ENCODE measurements at places on chromosomes 5 and 9.

GRCh38 chr9:68998812-68999211, 15.1 kb downstream of the PRKACG start:
- DNase-seq = no peak

DNA sequence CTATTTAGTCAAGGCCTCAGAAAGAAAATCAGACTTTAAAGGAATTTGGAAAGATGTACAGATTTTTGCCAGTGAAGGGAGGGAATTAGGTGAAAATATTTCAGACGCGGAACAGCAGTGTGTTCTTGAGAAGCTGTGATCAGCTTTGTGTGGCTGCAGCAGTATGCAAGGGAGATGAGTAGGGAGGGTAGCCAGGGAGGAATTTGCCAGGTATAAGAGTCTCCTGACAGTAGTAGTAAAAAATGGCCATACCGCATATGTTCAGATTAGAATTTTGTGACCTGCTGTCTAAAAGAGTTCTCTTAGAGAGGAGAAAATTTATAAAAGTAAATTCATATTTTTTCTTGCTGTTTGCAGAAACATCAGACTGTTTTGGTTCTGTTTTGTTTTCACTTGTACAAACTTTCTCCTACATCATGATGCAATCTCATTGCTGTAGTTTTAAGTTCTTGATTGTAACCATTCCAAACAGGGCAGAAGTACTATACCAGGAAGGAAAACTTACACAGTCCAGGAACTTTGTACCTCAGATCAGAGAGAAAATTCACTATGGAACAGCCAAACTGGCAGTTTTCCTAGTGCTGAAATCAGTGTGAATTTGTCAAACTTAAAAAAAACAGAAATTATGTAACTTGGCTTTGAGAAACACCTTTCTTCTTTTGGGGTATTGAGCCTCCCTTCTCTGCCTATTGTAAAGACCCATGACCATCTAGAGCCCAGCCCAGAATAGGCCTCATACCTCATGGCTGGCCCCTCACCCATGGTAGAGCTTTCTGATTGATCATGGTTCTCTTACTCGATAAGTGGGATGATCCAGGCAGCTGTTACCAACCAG, 78.4 kb upstream of the NR3C1 start:
- DNase-seq = no peak

- DNase-seq = no peak
Observed at GRCh38 chr9:32161209-32161608, 223.2 kb upstream of the ACO1 start.

DNA sequence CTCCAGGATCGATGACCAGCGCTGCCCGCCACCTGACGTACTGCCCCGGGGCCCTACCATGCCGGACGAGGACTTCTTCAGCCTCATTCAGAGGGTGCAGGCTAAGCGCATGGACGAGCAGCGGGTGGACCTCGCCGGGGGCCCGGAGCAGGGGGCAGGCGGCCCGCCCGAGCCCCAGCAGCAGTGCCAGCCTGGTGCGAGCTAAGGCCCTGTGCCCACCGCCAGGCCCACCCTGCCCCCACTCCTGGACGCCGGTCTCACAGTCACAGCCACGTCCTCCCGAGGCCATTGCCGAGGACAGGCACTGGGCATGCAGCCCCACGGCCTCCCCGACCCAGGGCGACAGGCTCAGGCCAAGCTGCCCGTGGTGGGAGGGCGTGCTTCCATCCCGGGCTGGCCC, 5.5 kb downstream of the DNLZ start:
- DNase-seq = no peak

DNA sequence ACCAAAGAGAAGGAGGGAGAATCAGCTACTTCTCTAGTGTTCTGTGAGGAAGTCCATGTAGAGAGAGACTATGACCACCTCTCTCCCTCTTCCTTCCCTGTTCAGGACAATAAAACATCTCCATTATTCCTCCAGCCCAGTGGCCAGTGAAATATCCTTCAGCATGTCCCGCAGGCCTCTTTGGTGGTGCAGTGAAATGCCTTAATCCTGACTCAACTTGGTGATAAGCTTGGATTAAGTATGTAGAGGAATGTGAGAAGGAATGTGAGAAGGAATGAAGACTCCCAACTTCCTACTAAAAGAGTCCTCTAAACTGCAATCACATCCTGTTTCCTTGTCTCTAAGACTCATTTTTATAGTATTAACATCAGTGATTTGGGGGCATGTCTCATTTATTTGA, 167.3 kb downstream of the TRPM3 start:
- peak; percentile 94 for DNase-seq

GRCh38 chr5:39379693-39380092, 15.4 kb upstream of the C9 start:
- no peak for DNase-seq

GRCh38 chr5:63555874-63556273, 406.4 kb downstream of the HTR1A start:
- peak; percentile 33 for DNase-seq

DNA sequence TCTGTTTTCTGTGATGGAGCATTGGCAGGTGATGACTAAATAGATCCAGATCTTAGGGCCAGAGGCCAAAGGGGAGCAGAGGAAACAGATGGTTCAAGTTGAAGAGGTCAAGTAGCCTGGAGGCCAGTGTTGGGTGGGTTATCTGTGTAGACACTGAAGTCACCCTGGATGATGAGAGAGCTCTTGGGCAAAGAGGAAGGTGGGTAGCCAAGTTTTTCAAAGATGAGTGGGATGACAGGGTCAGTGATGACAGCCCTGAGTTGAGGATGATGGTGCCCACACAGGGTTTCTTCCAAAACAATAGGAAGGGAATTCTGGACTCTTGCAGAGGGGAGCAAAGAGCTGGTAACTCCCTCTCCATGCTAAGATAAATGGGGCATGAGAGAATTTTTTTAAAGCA, 76.6 kb downstream of the CD180 start:
- DNase-seq = no peak

DNA sequence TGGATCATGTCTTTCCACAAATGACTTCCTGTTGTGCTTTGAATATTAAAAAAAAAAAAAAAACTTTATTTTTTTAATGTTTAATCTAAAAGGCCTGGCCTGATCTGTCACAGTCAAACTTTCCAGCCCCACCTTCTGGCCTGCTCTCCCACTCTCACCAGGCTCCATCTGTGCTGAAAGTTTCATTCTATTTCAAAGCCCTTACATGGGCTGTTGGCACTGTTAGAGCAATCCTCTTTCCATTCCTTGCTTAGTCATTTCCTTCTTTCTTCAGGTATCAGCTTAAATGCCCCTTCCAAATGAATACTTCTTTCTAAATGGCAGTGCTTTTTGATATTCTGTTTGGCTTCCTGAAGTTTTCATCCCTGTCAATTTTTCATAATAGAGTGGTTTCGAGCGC, 1104.8 kb upstream of the C9orf72 start:
- peak; percentile 9 for DNase-seq

GRCh38 chr9:109159583-109159982, 7.5 kb downstream of the FRRS1L start:
- DNase-seq = no peak

- DNase-seq = no peak
Observed at GRCh38 chr5:82538339-82539034, 260.3 kb upstream of the RPS23 start.

DNA sequence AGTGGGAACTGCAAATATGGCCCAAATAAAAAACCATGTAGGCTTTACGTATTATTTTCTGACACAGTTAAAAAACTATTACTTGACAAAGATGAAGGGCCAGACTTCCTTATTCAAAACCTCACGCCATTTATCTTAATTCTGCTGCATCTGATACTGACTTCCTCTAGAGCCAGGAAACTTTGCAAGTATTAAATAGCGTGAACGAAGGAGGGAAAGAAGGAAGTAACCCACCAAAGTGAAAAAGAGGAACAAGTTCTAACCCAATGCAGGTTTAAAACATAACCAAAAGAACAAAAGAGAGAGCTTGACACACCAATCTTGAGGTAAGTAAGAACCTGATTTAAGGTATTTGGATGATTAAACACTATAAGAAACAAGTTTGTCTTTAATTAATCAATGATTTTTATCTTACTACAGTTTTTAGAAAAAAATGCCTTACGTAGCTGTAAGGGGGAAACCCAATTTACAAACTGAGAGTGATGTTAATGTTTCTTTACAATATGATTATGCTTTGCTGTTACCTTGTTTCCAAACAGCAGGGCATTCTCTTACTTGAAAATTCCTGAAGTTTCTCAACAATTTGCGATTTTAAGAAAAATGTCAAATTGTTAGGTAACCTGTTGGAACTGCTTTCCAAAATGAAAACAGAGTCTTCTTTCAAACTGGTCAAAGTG, at the start of gene GAPT:
Gene GAPT (plus strand): TSS at position 220 of the 677 bp plus-strand sequence. CDS start 3,102 bp downstream, outside the sequence.
- DNase-seq = no peak

DNA sequence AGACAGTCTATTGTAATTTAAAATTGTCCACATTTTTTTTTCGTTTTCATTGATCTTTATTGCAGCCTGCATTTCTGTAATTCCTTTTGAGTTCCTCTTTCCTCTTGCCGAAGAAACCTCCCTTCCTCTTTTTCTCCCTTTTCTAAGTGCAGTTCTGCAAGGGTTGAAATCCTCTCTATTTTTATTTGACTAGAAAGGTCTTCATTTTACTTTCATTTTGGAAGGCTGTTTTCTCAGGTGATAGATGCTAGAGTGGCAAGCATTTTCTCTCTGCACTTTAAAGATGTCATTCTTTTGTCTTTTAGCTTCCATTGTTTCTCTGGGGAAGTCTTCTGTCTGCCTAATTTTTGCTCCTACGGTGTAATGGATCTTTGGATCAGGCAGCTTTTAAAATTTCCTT, 248.5 kb downstream of the SMARCA2 start:
- DNase-seq = no peak

GRCh38 chr5:2565147-2565546, 186.3 kb downstream of the IRX2 start:
- no peak for DNase-seq

GRCh38 chr5:126284977-126285696, 138.1 kb upstream of the GRAMD2B start:
- no peak for DNase-seq

GRCh38 chr9:95459851-95460517, 56.8 kb downstream of the PTCH1 start:
- no peak for DNase-seq

DNA sequence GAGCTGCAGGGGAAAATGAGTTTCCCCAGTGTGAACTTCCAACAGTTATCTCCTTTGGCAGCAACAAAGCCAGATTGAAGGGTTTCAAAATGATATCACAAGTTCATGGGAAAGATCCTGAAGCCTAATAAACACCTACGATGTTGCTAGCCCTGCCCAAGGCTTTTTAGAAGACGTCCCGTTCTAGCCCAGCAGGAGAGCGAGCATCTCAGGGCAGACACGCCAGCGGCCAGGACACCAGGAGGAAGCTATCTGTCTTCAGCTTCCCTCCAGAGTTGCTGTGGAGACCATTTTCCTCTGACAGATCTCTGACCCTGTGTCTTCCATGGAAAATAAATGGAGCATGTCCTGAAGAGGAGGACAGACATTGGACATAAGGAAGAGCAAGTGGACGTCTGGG, 98.4 kb downstream of the FBXO38 start:
- DNase-seq = no peak

GRCh38 chr5:39608024-39608423, 183.2 kb upstream of the DAB2 start:
- peak; percentile 54 for DNase-seq

GRCh38 chr9:112051812-112052211, 123.3 kb downstream of the SUSD1 start:
- DNase-seq = peak; percentile 68

GRCh38 chr9:90251316-90251715, 391.3 kb downstream of the DIRAS2 start:
- peak; percentile 83 for DNase-seq

- DNase-seq = peak; percentile 84
Observed at GRCh38 chr9:37415011-37415719, 7.3 kb upstream of the GRHPR start.

- DNase-seq = no peak
Observed at GRCh38 chr9:105051897-105052296, 123.9 kb upstream of the ABCA1 start.

DNA sequence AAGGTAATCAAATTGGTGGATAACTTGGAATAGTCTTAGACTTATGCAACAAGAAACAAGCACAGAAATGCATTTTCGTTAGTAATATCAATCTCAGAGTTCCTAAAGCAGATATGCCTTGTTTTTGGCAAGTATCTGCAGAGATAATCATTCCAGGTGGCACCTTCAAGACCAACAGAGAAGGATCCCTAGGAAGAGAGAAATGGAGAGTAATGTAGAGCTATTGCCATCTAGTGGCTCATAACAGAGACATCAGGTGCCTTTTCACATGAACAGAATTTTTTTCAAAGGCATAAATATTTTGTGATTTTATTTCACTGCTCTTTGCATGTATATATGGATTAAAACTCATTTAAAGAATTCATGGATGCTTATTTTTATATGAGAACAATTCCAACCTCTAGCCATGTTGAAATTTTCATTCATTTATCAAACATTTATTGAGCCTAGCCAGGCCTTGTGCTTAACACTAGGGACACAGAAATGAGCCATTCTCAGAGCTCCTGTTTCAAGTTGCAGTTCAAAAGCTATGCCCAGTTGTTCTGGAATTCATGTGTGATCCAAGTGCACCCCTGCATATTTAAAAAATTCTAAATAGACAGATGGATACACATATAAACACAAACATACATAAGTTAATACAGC, 117.5 kb upstream of the OR13F1 start:
- DNase-seq = peak; percentile 55

DNA sequence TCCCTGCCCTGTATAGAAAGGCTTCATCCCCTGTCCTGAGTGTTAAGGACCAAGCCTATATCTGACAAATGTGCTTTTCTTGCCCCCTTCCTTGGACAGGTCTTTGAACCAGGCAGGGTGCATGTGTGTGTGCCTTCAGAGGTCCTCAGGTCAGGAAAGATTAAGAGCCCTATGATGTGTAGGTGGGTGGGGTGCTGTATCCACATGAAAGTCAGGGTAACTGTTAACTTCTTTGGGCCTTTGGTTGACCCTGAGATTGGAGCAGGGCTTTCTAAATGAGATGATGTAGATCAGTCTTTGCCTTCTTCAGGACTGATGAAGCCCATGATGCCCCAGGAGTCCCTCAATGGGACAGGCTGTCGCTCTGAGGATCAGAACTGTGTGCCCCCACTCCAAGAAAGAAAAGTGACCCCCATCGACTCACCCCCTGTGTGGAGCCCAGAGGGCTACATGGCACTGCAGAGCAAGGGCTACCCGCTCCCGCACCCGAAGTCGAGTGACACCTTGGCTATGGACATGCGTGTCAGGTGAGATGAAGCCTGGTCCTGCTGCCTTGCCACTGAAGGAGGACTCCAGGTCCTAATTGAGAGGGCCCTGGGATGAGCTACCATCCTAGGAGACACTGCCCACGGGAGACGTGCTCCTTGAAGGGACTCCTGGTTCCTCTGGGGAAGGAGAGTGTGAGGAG, 29.4 kb upstream of the POMT1 start:
- peak; percentile 12 for DNase-seq

GRCh38 chr5:100827481-100827889, 75.6 kb downstream of the ST8SIA4 start:
- peak; percentile 71 for DNase-seq

DNA sequence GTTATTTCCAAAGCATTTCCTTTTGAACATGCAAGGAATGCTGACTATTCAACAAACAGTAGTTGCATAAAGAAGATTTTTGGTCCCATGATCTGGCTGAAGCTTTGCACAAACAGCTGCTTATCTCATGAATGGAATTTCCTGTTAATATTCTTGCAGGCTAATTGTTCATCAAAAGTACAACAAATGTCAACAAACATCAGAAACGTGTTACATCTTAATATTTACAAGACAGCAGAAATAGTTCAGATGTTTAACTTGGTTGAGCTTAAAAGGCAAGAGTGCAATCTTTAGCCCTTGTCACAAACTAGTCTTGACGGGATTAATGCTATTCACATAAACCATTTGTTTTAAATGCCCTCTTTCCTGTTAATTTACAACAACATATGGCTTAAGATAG, 47.9 kb upstream of the BASP1 start:
- DNase-seq = no peak

GRCh38 chr5:102624405-102624804, 125.6 kb upstream of the SLCO6A1 start:
- DNase-seq = peak; percentile 18

GRCh38 chr5:66454186-66455078, 141.8 kb upstream of the MAST4 start:
- peak; percentile 67 for DNase-seq
